ENCODE measurements at places on chromosomes 2 and 18. TPM values are rescaled to one million over a fixed set of nuclear protein-coding genes. Genes with fewer than 3 reads are reported as not detected.

GPR35 gene
- 0.52 TPM for total RNA-seq

CCDC138 gene
- total RNA-seq: 2.8 TPM

PIKFYVE gene
- total RNA-seq: 27.1 TPM

FBXO15 gene
- 0.79 TPM for total RNA-seq

HOXD12 gene
- not detected for total RNA-seq

CDK5R2 gene
- not detected for total RNA-seq

AQP12B gene
- total RNA-seq: not detected

ZC3H8 gene
- 3.6 TPM for total RNA-seq

APLF gene
- total RNA-seq: 5.9 TPM

SLC38A11 gene
- 0.09 TPM for total RNA-seq

ASB3 gene
- 33.1 TPM for total RNA-seq

ODC1 gene
- 47.8 TPM for total RNA-seq

FBXO48 gene
- 0.32 TPM for total RNA-seq

MAP3K20 gene
- total RNA-seq: 69.4 TPM

LOXHD1 gene
- total RNA-seq: not detected

CDH19 gene
- total RNA-seq: not detected

TRAF3IP1 gene
- total RNA-seq: 9.9 TPM

LIMS2 gene
- total RNA-seq: 0.77 TPM

HK2 gene
- total RNA-seq: 20.6 TPM

NCKAP5 gene
- 1.1 TPM for total RNA-seq

FBXO36 gene
- 3.2 TPM for total RNA-seq

CYP26B1 gene
- total RNA-seq: 0.52 TPM

PLEKHH2 gene
- 4.4 TPM for total RNA-seq

UGT1A10 gene
- total RNA-seq: not detected

IL37 gene
- total RNA-seq: not detected

UGT1A8 gene
- total RNA-seq: not detected
